ENCODE measurements at places on chromosomes 11 and 22.
A peak's percentile ranks its signal among the peaks of the same experiment; 100 is the strongest.

- no peak for DNase-seq
Observed at GRCh38 chr11:86062719-86063118, 6.2 kb downstream of the PICALM start.

GRCh38 chr11:128749974-128750373 is 56.1 kb downstream of the FLI1 start:
- no peak for DNase-seq

- DNase-seq: no peak
Observed at GRCh38 chr11:44535191-44535980, 30.1 kb upstream of the CD82 start.

DNA sequence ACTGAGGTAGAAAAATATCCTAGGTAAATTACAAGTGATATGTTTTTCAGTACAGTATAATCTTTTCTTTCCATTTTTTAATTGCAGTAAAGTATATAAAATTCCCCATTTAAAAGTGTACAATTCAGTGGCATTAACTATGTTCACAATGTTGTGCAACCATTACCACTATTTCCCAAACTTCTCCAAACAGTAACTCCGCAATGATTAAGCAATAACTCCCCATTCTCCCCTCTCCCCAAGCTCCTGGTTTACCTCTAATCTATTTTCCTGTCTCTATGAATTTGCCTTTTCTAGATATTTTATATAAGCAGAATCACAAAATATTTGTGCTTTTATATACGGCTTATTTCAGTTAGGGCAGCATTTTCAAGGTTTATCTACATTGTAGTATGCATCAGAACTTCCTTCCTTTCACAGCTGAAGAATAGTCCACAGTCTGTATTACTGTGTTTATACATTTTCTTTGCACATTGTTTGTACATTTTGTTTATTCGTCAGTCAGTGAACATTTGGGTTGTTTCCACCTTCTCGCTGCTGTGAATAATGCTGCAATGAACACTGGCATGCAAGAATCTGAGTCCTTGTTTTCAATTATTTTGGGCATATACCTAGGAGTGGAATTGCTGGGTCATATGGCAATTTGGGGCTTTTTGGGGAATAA is 110.7 kb downstream of the RPL27A start:
- DNase-seq: no peak

- DNase-seq: no peak
Observed at GRCh38 chr11:19577391-19577975, 135.2 kb upstream of the NAV2 start.

GRCh38 chr22:49004484-49005399 is 822.9 kb downstream of the BRD1 start:
- no peak for DNase-seq

GRCh38 chr11:123303924-123304323 is 108.9 kb upstream of the CLMP start:
- no peak for DNase-seq

DNA sequence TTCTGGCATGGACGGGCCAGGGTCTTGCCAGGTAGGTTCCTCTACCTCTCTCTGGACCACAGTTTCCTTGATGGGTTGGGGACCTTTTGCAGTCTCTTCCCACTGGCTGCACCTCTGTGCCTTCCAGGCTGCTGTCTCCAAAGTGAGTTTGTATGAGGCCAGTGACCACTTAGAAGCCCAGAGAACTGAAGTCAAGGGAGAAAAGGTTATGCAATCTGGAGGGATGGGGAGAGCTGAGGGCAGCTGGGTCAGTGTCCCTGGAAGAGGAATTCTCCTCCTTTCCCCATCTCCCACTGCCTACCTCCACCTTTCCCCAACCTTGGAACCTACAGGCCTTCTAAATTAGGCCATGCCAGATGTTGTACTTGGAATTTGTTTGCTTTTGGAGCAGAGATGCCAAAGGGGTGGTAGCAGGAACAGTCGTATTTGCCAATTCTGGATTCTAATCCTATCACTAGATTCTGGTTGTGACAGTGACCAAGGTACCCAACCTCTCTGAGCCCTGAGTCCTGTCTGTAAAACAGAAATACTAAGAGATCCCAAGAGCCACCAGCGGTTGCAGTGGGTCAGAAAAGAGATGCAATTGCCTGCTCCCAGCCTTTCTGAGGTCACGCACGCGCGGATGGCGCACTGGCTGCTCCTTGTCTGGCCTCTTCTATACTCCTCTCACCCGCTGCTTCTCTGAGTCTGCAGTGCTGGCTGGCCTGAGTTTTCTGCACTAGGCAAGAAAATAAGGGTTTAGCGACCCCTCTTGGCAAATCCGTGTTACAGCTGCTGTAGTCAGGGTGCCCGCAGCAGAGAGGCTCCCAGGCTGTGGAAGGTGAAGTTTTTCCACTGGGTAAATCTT is 10.7 kb upstream of the ACCSL start:
- DNase-seq: peak; percentile 29

- no peak for DNase-seq
Observed at GRCh38 chr22:48855013-48855412, 972.7 kb downstream of the BRD1 start.

- no peak for DNase-seq
Observed at GRCh38 chr11:119529936-119530335, 107.0 kb upstream of the THY1 start.

Measured in LoVo (cell line).